ENCODE measurements at places on chromosomes 16 and 17.

GRCh38 chr17:80621997-80622357 is 77.3 kb downstream of the RPTOR start:
- no peak for DNase-seq

DNA sequence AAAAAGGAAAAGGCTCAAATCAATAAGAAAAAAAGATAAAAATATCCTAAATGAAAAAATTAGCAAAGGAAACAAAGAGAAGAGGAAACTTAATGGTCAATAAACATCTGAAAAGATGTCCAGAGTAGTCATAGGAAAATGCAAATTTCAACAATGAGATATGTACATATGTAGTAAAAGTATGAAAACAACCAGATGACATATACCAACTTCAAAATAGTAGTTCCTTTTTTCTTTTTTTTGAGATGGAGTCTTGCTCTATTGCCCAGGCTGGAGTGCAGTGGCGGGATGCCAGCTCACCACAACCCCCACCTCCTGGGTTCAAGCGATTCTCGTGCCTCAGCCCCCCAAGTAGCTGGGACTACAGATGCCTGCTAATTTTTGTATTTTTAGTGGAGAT is 21.7 kb upstream of the NFAT5 start:
- DNase-seq: no peak

DNA sequence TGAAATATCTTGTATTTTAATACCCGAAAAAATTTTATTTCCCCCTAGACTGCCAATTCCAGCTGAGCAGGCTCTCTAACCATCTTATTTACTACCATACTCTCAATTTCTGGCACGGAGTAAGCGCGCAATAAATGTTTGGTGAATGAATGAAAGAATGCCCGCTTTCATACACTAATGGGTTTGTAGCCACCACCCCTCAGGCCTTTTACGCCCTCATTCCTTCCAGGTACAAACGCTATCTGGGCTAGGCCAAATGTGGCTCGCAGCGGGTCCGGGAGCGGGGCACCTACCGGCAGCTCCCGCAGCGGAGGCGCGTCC is 536 bp upstream of the PLD2 start:
- DNase-seq: no peak

- no peak for DNase-seq
Observed at GRCh38 chr17:82655038-82655479, 6.8 kb upstream of the WDR45B start.

DNA sequence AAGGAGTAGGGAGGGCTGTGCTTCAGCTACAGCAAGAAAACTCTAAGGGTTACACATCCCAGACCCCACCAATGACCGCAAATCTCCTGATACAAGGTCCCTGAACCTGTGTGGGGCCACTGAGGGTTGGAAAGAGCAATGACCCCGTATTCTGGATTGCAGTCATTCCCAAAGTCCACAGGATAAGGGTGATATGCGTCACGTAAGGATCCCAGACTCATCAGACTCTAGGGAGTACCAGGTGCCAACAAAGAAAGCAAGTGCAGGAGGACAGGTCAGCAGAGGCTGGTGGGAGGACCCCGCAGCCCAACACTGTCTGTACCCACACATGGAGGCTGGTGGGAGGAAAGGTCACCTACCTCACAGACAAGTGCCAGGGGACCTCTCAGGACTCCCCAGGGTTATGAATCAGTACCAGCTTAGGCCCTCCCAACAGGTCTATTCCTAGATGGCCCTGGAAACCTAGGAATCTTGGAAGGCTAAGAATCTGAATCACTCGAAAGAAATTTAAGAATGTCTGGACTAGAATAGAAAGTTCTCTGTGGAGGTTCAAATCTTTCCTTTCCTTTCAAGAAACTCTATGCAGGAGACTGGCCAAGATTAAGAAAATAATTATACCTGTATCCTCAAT is 16.2 kb downstream of the PITPNA start:
- no peak for DNase-seq

- no peak for DNase-seq
Observed at GRCh38 chr16:64773184-64773583, 348.7 kb downstream of the CDH11 start.

DNA sequence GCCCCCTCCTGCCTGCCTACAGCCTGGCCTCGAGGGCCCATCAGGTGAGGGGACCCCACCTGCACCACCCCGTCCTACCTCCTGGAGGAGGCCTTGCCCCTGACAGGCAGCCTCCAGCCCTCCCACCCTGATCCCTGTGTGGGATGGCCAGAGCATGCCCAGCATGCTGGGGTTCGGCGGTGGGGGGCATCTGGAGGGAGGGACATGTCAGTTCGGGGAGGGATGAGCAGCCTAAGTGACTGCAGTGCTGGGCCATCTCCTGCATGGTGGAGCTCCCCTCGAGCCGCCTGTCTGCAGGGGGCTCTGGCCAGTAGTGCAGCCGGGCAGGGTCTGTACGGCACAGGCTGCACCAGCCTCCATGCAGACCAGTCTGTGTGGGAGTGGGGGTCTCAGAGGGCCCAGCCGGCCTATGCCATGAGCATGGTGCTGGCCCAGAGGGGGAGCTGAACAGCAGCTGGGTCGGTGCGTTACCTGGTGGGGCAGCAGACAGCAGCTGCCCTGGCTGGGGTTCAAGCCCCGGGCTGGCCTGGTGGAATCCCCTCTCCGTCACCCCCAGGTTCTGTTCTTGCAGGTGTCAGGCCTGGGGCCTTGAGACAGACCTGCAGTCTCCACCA is 4.0 kb upstream of the RNPS1 start:
- no peak for DNase-seq

- no peak for DNase-seq
Observed at GRCh38 chr16:65244787-65245186, 122.9 kb upstream of the CDH11 start.

DNA sequence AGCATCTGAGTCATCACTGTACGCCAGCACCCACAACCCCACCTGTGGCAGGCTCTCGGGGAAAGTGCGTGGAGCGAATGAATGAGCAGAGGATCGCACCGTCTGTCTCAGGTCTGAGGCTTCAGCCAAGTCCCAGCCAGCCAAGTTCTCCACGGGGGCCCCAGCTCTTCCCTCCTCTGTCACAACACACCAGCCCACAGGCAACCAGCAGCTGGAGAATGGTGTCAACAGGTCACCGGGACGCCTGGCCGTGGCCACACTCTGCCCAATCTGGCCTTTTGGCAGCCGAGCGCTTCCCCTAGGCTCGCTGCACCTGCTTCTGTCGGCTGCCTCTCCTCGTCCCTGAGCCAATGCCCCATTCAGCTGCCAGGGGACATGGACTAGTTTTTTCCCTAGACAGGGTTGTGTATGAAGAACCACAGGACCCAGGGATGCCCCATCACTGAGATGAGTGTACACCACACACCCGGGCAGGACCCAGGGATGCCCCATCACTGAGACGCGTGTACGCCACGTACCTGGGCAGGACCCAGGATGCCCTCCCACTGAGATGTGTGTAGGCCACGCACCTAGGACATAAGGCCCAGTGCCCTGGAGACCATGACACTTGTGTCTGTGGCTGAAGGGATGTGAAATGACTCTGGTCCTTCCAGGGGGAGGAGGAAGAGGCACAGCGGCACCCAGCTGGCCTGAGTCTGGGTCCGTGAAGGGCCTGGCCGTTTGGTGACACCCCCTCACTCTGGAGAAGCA is 52.8 kb downstream of the ABR start:
- DNase-seq: no peak

DNA sequence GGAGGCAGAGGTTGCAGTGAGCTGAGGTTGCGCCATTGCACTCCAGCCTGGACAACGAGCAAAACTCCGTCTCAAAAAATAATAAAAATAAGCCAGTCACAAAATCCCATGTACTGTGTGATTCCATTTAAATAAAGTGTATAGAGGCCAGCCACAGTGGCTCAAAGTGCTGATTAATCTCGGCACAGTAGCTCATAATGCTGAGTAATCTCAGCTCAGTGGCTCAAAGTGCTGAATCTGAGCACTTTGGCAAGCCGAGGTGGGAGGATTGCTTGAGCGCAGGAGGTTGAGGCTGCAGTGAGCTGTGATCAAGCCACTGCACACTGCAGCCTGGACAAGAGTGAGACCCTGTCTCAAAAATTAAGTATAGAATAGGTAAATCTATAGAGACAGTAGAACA is 4.9 kb downstream of the TMED6 start:
- DNase-seq: no peak

DNA sequence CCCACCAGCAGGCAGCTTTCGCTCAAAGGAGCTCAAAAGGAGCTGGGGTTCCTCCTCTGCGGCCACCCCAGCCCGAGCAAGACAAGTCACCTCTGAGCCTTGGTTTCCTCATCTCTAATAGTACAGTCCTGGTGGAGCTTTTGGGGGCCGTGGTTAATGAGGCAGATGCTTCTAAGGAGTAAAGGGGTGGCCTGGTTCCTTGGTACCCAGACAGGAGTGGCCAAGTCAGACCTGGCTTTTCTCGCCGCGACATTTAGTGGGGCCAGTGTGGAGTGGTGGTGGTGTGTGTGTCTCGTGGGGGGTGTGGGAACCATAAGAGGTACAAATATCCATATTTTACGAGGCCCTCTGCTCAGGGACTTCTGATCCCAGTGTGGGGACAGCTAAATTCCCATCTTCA is 6.7 kb downstream of the FOXF1 start:
- DNase-seq: no peak

All from activated CD8-positive, alpha-beta memory T cell treated with anti-CD3 and anti-CD28 coated beads for 48 hours (primary cell).